ENCODE measurements at places on chromosomes 7 and 10. TPM values are rescaled to one million over a fixed set of nuclear protein-coding genes. Genes with fewer than 3 reads are reported as not detected.

The CYP3A5 gene
- not detected for total RNA-seq

The AFAP1L2 gene
- 0.25 TPM for total RNA-seq

The LIPF gene
- total RNA-seq: not detected

The TMEM270 gene
- total RNA-seq: not detected

The ACTL6B gene
- not detected for total RNA-seq

The HKDC1 gene
- total RNA-seq: not detected

The ETV1 gene
- 6.5 TPM for total RNA-seq

The RNF133 gene
- 0.15 TPM for total RNA-seq

Data from mammary microvascular endothelial cell (primary cell).